SJSA1 (cell line): ENCODE measurements at places on chromosomes 12 and 14.

DNA sequence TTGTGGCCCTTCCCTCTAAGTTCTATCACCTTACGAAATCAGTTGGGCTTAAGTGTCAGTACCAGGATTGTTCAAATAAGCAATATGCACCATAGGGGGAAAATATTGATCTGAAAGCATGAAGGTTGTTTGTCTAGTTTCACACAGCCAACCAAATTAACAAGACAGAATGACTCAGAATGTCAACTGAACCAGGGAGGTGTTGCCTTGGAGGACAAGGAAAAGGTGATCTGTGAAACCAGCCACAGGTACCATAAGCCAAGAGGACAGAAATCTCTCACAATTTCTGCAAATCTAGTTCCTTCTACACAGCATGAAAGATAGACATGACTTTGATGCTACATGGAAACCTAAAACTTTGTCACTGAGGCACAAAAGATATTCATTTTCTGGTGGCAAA is 297.9 kb downstream of the BCL11B start:
- no peaks in the 10 kb centered on the region for H3K36me3 ChIP-seq
- H3K27ac ChIP-seq = no peak overlapping the region
- H3K4me3 ChIP-seq = no peak overlapping the region
- DNase-seq = no peak

- no peaks in the 10 kb centered on the region for H3K27me3 ChIP-seq
- peaks cover 23% of the 10 kb centered on the region for H3K36me3 ChIP-seq
- DNase-seq = no peak
- H3K4me1 ChIP-seq = no peaks in the 10 kb centered on the region
Observed at GRCh38 chr12:1108276-1108675, 117.3 kb downstream of the ERC1 start.

DNA sequence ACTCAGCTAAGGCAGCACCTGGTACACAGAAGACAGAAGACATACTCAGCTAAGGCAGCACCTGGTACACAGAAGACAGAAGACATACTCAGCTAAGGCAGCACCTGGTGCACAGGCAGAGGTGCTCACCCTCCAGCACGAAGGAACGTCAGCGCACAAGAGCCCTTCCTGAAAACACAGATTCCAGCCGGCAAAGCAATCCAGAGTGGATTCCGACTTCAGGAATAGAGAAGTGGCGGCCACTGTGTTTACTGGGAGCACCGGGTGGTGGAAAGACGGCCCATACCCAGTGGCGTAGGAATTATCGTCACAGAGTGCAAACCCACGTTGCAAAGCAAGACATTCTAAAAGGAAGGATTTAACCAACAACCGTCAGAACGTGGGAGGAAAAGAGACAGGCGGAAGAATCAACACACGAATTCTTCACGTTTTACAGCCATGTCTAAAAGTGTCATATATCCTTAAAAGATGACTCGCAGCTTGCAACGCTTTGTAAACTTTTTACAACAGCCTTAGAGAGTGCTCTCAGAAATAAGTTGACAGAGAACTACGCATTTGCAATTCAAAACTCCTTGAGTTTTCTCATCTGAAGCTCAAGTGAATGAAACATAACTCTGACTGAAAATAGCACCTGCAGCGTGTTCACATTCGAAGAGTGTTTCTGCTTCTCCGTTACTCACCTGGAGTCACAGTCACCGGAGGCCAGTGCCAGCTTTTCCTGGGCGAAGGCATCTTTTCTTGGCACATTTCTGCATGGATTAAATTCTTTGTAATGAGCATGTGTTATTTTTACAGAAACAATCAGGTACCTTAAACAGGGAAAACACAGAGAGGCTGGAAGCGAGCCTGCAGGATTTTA is 55.8 kb upstream of the GALNT9 start:
- no peak overlapping the region for H3K4me3 ChIP-seq
- no peaks in the 10 kb centered on the region for H3K4me1 ChIP-seq
- H3K27ac ChIP-seq = no peak overlapping the region
- no peak for DNase-seq

- no peak for DNase-seq
- no peak overlapping the region for H3K27ac ChIP-seq
- H3K4me3 ChIP-seq = no peak overlapping the region
- H3K36me3 ChIP-seq = no peaks in the 10 kb centered on the region
- no peaks in the 10 kb centered on the region for H3K4me1 ChIP-seq
- H3K27me3 ChIP-seq = no peaks in the 10 kb centered on the region
Observed at GRCh38 chr12:13503094-13503835, 306.7 kb downstream of the EMP1 start.

GRCh38 chr12:7877420-7877819 is 4.7 kb upstream of the SLC2A14 start:
- H3K27me3 ChIP-seq = no peaks in the 10 kb centered on the region
- no peaks in the 10 kb centered on the region for H3K36me3 ChIP-seq
- H3K4me3 ChIP-seq = no peak overlapping the region

- H3K27ac ChIP-seq = no peak overlapping the region
- H3K4me1 ChIP-seq = no peaks in the 10 kb centered on the region
- DNase-seq = no peak
- H3K4me3 ChIP-seq = no peak overlapping the region
Observed at GRCh38 chr14:104392001-104392395, 187.6 kb upstream of the C14orf180 start.

DNA sequence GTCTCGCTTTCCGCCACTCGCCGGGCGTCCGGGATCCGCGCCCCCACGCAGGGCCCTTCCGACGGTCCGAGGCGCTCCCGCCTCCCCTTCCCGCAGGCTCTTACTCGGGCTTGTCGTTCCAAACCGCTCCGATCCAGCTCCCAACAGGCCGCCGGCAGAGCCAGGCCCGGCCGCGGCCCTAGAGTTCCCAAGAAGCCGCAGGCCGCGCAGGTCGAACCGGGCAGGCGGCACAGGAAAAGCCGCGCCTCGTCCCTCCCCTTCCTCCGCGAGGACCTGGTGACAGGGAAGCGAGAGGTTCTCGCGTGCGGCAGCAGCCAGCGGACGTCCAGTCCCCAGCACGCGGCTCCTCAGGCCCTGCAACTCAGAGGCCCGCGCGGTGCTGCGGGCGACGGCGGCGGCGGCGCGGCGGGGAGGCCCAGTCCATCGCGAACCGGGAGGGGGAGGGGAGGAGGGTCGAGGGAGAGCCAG is 272 bp downstream of the HECTD1 start:
- H3K4me3 ChIP-seq = peak overlapping the region; percentile 80
- H3K4me1 ChIP-seq = peaks cover 21% of the 10 kb centered on the region
- peak overlapping the region; percentile 92 for H3K27ac ChIP-seq
